ENCODE measurements at places on chromosomes 4 and X.

GRCh38 chr4:46937493-46937892 lies 28.4 kb upstream of the COX7B2 start:
- no peak for DNase-seq

DNA sequence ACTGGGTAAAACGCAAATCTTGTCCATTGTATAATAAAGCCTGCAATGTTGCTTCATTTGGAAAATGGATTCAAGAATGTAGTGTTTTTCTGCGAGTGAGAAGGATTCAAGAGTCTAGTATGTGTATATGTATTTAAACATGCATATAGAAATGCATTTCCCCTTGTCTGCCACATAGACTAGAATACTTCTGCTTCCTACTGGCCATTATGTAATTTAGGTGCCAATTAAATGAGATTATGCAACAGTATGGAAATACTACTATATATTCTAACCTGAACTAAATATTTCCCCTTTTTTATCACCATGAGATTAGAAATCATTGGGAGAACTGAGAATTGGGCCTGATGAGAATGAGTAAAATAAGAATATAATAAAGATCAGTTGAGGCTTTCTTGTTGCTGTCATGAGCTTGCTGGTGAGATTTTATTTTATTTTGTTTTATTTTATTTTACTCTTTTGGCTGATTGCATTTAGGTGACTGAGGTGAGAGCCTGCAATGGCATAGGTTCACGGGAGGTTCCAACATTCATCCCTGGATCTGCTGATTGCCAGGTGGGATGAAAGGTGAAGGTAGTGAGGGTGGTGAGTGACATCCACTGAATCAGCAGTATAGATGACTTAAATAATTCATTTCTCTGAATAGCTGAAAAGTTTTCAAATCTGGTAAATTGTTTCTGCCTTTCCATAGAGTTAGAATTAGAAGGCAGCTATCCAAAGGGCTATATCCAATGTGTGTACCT lies 95.6 kb upstream of the SLC4A4 start:
- DNase-seq = no peak

GRCh38 chr4:105186701-105187161 lies 40.1 kb downstream of the TET2 start:
- no peak for DNase-seq

DNA sequence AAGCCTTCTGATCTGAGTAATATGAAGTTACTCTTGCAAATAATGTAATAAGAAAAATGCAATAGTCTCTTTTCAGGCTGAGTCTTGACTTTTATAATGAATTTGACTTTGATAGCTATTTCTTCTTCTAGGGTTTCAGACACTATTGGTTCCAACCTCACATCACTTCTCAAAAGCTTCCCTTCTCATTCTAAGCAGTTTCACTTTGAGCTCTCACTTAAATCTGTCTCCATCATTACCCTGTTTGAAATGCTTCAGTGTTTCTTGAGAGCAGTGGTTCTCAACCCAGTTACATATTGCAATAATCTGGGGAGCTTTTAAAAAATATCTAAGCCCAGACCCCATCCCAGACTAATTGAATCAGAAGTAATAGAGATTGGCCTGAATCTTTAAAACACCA lies 40.5 kb upstream of the BMP2K start:
- DNase-seq = no peak

DNA sequence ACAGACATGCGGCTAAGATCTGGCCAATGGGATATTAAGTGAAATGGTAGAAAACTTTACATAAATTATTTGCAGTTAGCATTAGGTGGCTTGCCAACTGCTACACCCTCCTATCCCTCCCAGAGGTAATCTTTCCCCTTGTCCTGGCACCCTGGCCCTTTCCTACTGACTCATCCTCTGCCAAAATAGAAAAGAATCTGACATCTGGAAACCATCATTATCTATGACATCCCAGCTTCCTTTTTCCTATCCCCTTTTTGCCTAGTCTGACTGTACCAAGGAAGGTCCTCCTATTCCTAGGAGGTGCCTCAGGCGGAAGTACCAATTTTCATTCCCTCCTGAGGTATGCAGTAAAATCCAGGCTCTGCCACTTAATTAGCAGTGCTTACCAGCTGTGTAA lies 163.6 kb upstream of the KLF3 start:
- DNase-seq = no peak

- DNase-seq = no peak
Observed at GRCh38 chr4:4763822-4764557, 95.5 kb upstream of the MSX1 start.

DNA sequence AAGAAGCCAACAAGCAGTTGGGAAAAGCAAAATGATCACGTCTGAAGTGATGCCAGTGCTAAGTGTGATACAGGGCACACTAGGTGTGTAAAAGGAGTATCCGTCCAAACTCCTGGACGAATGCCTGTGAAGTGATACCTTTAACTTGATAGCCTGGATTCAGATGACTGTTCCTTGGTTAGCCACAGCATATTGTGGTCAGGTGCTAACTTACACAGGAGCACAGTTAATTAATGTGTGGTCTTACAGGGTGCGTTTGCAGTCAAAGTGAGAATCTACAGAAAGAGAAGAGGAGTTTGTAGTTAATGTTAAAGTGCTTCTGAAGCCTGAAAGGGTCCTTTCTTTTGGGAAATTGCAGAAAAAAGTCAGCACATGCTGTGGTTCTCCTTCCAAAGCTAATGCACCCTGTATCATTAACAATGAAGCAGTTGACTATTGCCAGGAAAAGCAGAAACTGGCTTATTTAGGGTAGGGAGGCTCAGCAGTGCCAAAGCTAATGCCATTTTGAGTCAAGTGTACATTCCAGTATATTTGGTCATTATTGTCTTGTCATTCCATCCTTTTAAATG lies 61.1 kb downstream of the DCLK2 start:
- no peak for DNase-seq

GRCh38 chr4:127832585-127832984 lies 48.1 kb upstream of the PLK4 start:
- DNase-seq = no peak

DNA sequence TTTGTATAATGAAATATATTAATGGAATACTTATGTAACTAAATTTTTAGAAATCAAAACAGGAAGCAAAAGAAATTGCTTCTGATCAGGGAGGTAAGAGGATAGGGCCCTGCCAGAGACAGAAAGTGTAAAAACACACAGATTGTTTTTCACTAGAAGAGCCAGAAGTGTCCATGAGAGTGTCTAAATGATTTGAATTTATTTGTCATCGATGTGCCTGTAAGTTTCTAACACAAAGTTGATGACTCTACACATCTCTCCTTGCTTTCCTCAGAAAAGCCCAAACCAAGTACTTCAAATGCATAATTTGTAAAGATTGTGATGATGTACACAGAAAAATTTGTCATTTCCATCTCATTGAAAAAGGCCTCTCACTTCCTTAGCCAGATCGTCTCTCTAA lies 80.6 kb downstream of the TMEM156 start:
- no peak for DNase-seq

DNA sequence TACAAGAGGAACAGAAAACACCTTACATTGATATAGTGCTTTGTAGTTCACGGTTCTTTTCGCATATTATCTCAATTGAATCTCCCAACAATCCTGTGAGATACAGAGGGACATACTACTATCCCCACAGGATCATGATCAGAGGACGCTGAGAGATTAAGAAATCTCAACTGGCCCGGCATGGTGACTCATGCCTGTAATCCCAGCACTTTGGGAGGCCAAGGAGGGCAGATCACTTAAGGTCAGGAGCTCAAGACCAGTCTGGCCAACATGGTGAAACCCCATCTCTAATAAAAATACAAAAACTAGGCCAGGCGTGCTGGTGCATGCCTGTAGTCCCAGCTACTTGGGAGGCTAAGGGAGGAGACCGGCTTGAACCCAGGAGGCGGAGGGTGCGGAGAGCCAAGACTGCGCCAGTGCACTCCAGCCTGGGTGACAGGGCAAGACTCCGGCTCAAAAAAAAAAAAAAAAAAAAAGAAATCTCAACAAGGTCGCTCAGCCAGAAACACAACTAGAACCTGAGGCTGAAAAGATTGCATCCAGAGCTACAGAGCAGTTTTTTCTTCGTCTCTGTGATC lies 7.4 kb downstream of the APOO start:
- no peak for DNase-seq

GRCh38 chr4:37890801-37891259 lies at the start of gene TBC1D1:
Gene TBC1D1, plus strand, starts transcription at chr4:37891084. Its CDS starts 11,012 bp downstream, at chr4:37902096.
- no peak for DNase-seq

GRCh38 chrX:38923451-38923969 lies 122.3 kb downstream of the MID1IP1 start:
- DNase-seq = no peak

DNA sequence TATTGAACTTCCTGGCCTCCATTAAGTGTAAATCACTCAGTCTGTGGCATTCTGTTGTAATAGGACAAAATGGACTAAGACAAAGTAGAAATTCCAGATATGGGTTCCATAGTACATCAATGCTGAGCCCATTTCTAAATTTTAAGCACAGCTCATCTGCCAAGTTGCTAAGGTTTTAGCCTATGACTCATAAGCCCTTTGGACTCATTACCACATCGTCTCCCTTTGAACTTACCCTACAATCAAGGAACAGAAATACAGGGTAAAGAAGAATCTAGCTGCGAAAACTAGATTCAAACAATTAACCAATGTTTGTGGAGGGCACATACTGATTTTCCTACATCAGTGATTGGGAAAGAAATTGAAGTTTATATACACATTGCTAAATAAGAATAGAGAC lies 31.8 kb downstream of the NAA11 start:
- DNase-seq = no peak

- DNase-seq = no peak
Observed at GRCh38 chr4:170229006-170229405, 139.2 kb upstream of the AADAT start.

- DNase-seq = no peak
Observed at GRCh38 chr4:11341337-11342043, 87.2 kb downstream of the HS3ST1 start.

DNA sequence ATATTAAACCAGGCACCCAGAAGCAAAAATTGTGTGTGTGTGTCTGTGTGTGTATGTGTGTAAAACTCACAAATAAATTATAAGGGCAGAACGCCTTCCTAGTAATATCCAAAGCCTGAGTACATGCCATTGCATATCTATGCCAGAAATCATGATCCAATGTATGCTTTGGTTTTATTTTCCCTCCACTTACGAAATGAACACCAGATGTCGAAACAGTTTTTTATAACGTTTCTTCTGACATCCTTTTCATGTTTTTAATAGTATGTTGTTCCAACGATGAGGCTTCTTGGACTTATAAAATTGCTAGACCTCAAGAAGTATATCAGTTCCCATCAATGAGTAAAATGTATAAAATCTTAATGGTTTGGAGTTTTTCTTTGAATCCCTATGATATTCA lies 55.4 kb downstream of the KCNIP4 start:
- DNase-seq = no peak

DNA sequence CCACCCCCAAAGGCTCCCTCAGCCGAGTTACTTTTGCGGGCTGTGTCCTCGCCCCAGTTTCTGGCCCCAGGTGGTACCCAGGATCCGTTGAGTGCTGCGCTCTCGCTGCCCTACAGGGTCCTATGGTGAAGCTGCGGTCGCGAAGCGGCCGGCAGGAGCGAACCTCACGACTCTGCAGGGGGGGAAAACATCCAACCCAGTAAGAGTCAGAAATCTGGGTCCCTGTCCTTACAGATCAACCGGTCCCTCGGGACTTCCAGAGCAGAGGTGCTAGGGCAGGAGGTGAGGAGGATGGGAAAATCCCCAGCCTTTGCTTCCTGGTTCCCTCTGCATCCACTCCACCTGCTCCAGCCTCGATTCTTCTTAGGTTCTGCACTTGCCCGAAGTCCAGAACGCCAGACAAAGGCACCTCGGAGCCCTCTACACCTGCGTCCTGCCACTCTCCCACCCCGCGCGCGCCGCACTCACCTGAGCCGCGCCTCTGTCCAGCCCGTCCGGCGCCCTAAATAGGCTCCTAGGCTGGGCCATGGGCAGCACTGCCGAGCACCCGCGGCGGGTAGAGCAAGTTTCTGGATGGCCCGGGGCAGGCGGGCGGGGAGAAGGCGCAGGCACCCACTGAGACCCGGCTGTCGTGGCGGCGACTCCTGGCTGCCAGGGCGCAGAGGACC lies at the start of gene HS3ST1:
TSS of gene HS3ST1 (minus strand) at position 664 of the 668 bp plus-strand sequence. CDS start 28,889 bp downstream, outside the sequence.
- DNase-seq = no peak

GRCh38 chrX:130915302-130915701 lies 12.3 kb upstream of the ENOX2 start:
- DNase-seq = no peak

DNA sequence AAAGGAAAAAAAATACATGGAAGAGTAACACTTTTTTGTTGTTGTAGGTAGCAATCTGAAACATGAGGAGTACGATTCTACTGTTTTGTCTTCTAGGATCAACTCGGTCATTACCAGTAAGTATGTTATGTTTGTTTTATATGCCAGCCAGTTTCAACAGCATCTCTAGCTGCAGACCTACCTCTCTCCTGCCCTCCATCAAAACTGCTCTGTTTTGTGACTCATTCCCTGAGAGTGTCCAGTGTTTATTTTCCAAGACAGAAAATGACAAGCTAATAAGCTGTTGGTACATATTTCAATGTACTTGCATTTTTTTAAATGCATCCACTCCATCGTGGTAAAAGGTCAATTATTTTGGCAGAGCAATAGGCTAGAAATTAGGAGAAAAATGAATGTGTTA lies 347 bp downstream of the AMTN start:
- no peak for DNase-seq

- no peak for DNase-seq
Observed at GRCh38 chr4:129821073-129821472, 725.1 kb downstream of the C4orf33 start.

DNA sequence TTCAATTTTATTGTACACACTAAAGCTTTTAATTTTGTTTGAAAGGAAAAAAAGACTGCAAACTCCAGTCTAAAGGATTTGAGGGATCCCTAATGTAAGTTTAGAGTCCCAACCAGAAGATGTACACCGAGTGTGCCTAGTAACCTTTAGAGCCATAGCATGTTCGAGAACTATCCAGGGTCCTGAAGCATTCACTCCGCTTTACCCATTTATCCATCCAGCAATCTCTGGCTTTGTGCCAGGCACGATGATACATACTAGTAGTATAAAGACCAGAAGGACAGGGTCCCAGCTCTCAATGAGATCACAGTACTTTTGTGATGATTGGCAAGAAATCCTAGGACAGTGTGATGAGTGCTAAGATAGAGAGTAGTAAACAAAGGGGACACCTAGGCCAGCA lies 168.7 kb downstream of the STK32B start:
- DNase-seq = no peak

DNA sequence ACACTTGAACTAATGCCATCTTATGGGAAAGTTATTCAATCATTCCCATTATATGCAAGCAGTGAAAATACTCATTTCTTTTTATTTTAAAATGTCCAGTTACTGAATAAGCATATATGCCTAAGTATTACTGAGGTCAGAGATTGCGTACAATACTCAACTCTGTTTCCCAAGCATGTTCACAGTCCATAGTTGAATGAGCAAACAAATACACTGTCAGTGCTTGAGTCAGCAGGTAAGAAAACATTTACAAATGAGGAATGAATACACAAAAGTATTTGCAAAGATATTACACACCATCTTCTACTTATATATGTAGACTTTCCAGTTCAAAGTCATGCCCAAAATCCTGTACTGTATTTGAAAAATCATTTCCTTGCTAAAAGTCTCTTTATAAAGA lies 74.1 kb downstream of the TSPAN5 start:
- DNase-seq = no peak

Data from amygdala (tissue), 56 donors.